ENCODE measurements at places on chromosomes 5 and 9.

DNA sequence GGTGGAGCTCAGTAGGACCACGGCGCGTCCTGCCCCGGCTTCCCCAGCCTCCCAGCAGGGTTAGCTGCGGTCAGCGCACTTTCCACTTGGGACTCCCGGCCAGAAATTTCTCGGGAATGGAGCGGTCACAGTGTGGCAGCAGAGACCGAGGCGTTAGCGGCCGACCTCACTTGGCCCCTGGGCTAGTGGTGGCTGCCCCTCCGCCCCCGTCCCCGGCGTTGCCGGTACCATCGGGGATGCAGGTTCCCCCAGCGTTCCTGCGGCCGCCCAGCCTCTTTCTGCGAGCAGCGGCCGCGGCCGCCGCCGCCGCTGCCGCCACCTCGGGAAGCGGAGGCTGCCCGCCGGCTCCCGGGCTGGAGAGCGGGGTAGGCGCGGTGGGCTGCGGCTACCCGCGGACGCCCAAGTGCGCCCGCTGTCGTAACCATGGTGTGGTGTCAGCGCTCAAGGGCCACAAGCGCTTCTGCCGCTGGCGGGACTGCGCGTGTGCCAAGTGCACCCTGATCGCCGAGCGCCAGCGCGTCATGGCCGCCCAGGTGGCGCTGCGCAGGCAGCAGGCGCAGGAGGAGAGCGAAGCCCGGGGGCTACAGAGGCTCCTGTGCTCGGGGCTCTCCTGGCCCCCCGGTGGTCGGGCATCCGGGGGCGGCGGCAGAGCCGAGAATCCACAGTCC, 460 bp downstream of the DMRTA1 start:
- DNase-seq, result no peak

DNA sequence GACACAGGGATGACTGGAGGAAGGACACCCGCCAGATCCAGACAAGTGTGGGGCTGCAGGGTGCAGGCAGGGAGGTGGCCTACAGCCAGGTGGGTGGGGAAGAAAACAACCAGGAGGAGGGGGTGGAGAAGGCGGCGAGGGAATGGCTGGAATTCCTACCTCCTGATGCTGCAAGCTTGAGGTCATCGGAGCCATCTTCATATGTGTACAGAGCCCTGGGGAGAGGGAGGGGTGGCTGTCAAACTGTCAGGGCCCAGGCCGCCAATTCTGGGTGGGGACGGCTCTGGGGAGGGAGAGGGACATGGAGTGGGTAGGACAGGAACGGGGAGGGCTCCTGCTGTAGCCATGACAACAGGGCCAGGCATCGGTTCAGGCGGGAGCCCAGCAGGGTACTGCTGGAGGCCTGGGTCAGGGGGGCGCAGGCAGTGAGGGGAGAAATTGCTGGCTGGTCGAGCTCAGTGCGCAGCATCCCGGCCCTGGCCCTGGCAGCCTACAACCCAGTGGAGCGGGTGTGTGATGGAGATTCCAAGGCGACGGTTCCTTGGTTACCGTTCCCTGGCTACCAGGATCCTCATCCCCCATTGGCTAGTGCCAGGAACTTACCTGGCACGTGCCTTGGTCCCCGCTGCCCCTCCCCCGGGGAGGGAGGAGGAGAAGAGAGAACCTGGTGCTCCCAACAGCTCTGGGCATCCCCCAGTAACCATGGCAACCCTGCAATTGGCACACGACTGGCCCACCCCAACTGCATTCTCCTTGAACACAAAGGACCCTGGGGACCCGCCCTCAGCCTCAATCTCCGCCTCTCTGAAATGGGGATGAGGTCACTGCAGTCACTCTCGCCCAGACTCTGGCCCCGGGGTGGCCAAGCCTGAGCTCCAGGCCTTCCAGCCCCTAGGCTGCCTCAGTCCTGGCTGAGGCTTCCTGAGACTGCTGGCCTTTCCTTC, 4.5 kb downstream of the DBN1 start:
- DNase-seq, result no peak

DNA sequence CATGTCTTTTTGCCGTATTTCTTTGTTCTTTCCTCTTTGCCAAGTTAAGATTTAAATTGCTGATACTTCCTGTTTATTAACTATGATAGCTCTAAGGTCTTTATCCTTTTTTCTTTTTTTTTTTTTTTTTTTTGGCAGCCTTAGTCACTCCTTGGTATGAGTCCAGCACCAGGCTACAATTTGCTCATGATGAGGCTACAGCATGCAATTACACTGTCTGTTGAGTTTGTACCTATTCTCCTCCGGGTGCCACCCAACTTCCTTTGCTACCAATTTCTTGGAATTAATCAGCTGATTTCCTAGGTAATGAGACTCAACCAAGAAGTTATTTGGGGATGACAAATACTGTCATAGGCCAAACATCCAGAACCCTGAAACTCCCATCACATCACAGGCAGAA, 25.5 kb downstream of the ACTL7B start:
- DNase-seq, result no peak

- no peak for DNase-seq
Observed at GRCh38 chr9:25994605-25995004, 316.4 kb upstream of the TUSC1 start.

GRCh38 chr5:146291421-146292074, 47.1 kb upstream of the POU4F3 start:
- no peak for DNase-seq

- no peak for DNase-seq
Observed at GRCh38 chr5:90932052-90932699, 373.6 kb downstream of the ADGRV1 start.

DNA sequence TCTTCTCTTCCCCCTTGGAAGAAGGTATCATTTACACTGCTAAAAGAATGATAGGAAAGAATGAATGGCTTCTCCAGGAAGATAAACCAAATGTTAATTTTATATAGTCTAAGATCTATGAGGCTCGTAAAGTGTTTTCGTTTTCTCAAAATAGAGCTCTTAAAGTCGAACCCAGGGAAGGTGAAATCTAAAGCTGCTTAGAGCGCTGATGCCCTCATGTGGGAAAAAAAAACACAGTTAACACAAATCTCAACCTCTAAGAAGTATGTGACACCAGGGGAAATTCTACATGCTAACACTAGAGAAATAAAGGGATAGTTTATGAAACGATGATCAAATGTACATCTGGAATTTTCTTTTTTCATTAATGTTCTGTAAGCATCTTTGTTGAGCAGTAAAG, 257.9 kb downstream of the RASEF start:
- no peak for DNase-seq

GRCh38 chr5:141767671-141768070, 85.6 kb upstream of the ARAP3 start:
- DNase-seq, result no peak

DNA sequence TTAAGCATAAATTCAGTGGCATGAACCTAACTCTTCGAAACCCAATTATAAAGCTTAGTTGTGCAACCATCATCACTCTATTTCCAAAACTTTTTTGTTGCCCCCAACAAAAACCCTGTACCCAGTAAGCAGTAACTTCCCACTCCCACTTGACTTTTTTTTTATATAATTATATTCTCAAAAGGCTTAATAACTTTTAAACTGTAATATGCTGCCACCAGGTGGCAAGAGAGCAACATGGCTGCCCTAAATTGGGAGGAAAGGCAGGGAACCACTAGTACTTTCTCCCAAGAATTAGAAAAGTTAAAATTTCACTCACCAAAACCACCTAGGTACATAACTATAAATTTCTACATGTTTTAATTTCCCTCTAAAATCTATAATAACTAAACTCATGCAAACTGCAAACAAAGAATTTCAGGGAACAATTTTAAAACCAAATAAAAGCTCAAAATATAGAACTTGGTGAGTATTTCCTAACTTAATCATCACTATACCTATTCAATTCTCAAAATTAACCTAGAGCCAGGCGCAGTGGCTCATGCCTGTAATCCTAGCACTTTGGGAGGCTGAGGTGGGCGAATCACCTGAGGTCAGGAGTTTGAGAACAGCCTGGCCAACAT, 50.2 kb upstream of the RNF38 start:
- DNase-seq, result no peak

GRCh38 chr5:180816608-180817534, 14.3 kb upstream of the MGAT1 start:
- DNase-seq, result no peak

DNA sequence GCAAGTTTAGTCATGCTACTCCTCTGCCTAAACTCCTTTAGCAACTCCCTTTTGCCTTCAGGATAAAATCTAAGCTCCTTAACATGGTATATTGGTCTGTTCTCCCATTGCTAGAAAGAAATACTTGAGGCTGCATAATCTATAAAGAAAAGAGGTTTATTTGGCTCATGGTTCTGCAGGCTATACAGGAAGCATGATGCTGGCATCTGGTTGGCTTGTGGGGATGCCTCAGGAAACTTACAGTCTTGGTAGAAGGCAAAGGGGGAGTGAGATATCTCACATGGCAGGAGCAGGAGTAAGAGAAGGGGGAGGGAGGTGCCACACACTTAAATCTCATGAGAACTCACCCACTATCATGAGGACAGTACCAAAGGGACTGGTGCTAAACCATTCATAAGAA, 145.0 kb downstream of the GDNF start:
- no peak for DNase-seq

DNA sequence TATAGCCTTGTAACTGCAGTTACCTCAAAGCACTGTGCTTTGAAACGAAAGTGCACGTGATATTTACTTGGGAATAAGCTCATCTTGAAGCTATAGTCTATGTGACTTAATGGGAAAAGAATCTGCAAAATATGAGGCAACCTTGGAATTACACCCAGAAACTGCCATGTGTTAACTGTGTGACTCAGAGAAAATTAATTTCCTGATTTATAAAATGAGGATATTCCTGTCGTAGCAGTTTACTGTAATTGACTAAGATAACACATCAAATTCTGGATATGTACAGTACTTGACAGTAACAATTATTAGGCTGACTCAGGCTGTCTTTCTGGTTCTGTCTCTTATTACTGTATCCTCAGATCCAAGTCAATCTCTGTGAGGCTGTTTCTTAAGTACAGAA, 1079.9 kb upstream of the ACO1 start:
- no peak for DNase-seq

DNA sequence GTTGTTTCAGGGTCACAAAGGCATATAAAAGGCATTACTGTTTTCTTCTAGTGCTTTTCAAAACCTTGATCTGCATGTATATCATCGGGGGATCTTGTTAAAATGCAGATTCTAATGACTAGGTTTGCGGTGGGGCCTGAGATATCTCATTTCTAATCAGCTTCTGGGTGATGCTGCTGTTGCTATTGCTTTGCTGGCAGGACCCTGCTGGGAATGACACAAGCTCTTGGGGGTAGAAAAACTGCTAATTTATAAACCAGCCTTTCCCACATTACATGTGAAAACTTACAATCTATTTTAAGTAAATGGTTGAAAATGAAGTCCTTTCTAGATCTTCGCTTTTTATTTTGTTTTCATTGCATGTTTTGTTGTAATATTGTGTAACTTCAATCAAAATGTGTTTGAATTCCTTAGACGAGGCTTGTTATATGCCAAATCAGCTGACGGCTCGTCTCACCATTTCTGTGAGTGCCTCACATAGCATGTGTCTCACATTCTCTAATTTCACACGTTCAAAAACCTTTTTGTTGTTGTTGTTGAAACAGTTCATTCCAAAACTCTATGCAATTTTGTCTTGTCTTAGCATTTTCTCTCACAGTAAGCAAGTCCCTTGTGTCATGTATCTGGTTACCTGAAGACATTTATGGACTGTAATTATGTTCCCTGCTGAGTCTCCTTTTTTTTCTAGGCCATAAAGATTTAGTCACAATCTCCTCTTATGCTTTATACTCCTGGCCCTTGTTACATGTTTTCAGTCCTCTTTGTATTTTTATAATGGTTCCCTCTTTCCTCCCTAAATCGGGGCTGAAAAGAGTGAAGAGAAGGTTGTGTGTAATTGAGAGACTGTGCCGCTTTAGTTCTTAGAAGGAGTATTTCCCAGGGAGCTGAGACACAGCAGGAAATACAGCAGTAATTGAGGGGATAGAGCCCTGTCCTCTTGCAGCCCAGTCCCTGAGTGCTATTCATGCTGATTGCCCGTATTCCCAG, 521.0 kb upstream of the SEMA6A start:
- no peak for DNase-seq
